ENCODE measurements at places on chromosomes 5 and 9.

DNA sequence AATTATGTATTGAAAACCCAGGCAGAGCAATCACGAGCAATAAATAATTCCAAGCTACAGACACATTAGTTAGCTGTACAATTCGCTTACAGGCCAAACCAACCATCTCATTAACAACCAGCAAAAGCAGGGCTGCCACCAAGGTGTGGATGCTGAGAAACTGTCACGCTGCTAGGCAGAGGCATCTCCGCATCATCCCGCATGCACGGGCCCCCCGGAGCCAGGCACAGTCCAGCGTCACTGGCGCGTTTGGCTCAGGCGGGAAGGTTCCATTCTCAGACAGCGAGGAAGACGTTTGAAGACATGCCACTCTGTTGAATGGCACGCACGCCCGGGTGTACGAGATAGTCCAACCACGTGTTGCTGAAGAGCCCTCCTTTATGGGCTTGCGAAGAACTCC is 184.0 kb downstream of the OLFM1 start:
- no peak for DNase-seq

DNA sequence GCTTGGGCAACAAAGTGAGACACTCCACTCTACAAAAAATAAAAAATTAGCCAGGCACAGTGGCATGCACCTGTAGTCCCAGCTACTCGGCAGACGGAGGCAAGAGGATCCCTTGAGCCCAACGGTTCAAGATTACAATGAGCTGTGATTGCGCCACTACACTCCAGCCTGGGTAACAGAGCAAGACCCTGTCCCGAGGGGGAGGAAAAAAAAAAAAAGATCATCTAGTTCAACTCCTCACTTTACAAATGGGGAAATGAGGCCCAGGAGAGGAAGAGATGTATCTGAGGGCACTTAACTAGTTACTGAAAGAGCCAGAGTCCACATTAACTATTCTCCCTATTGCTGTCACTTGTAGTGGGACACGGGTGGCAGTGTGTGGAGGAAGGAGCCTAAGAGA is 13.8 kb downstream of the PDCL start:
- no peak for DNase-seq

DNA sequence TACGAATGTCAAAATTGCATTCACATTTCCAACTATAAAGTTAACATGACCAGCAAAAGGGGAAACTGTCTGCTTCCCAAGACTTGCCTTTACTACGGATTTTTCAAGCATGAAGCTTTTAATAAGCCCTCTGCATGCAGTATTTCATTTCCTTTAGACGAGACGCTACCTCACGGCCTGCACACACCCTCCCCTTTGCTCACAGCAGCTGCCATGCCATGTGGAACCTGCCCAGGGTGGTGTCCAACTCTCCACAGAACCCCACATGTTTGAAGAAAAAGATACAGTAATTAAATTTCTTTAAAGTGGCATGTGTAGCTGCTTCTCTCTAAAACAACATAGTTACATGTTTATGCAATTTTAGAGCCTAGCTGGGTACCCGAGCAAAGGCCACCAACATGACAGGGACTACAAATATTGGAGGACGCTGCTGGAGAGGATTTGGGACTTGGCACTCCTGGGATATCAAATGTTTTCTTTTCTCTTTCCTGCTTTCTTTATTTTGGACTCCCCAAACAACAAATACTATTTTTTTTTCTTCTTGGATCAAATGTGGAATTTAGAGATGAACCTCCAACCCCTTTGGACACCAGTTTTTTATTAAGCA is 256.9 kb upstream of the PCSK5 start:
- DNase-seq = no peak

DNA sequence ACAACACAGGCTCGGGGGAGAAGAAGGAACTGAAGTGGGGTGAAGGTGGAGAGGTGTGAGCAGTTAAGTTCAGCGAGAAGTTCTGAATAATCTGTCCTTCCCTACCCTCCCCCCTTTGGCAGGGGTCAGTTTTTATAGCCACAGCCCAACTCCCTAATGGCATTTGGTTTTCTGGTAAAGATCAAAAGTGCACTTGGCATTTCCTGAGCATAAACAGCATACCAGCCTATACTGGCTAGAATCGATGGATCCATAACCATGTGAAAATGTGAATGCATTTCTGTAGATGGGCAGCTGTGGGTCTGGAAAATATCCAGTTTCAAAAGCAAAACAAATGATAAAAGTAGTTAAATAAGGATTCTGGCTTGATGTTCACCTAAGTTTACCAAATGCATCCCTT is 410.9 kb downstream of the PLK2 start:
- DNase-seq = no peak

GRCh38 chr5:148697180-148697808 is 43.0 kb upstream of the HTR4 start:
- DNase-seq = no peak

- DNase-seq = no peak
Measured at GRCh38 chr9:121901616-121902015, 191.5 kb downstream of the TTLL11 start.

DNA sequence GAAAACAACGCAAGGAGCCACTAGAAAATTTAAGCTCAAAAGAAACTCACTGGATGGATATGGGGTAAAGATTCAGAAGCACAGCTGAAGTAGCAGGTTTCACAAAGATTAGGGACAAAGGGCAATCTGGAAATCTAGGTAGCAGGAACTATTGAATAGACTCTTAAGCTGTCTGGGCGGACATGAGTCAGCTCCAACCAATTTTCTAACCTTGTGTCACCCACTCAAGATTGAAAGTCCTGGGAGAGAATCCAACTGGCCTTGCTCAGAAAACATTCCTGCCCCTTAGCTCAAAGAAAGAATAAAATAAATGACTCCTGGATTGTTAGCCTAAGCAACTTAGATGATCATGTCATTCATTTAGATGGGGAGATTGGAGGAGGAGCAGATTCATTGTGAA is 69.2 kb downstream of the STK32A start:
- no peak for DNase-seq

- no peak for DNase-seq
Measured at GRCh38 chr5:66307647-66308241, 163.6 kb downstream of the SREK1 start.

GRCh38 chr9:132609829-132610228 is 27.4 kb downstream of the BARHL1 start:
- DNase-seq = no peak

DNA sequence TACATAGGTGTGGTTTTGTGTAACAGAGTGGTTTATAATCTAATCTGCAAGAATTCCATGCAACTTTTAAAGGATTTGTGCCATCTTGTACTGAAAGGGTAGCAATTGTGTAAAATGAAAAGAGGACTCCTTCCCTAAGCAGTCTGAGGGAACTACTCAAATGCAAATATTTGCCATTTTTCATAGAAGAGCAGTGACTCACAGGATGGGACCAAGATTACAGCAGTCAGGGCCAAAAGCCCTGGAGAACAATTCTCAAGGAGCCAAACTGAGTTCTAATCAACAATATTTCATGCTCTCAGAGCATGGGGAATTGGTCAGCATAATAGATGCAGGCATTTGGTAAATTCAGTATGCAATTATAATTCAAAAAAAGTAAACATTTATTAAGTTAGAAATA is 495.8 kb downstream of the CHSY3 start:
- no peak for DNase-seq

- DNase-seq = peak; percentile 64
Measured at GRCh38 chr9:74496819-74497747, at the start of gene RORB. RORB (plus strand) TSS chr9:74497335; CDS start chr9:74497977, 642 bp downstream.

- no peak for DNase-seq
Measured at GRCh38 chr5:131150408-131150807, 14.6 kb downstream of the HINT1 start.

- DNase-seq = no peak
Measured at GRCh38 chr5:167576126-167576525, 715.3 kb upstream of the WWC1 start.

DNA sequence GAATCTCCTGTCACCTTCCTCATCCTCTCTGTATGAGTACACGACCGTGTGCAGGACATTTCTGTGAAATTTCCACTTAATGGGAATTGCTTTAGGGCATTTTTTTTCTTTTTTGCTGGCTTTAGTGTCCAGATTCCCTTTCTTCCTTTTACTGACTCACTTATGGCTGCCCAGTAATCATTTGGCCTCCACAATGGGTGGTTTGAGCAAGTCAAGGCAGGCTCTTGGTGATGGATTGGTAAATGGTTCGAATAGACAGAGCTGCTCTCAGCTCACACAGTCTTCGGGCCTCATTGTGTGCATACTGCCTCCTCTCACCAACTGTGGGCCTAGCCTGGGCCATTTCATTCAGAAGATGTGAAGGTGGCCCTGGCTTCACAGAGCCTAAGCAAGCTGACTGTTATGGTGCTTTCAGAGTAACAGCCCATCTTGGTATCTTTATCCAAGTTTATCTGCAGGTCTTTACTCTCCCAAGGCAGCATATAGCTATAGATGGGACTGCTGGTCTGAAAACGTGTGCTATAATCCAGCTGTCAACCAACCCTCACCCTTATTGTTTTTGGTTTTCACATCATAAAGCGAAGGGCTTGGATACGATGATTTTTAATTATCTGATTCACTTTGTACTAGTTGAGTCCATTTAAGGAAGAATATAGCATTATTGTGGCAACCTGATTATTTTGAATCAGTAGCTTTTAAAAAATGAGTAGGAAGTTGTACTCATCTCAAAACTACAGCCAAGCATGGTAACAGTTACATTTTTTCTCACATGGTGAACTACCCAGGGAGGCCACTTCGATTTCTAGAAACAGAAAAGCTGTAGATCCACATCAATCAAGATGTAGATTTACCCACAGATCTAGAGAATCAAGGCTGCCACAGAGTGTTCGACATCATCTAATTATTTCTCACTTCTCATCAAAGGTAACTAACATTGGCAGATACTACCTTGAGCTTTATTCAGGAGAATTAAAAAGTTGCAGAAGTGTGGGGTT is 50.4 kb upstream of the CKMT2 start:
- DNase-seq = no peak

DNA sequence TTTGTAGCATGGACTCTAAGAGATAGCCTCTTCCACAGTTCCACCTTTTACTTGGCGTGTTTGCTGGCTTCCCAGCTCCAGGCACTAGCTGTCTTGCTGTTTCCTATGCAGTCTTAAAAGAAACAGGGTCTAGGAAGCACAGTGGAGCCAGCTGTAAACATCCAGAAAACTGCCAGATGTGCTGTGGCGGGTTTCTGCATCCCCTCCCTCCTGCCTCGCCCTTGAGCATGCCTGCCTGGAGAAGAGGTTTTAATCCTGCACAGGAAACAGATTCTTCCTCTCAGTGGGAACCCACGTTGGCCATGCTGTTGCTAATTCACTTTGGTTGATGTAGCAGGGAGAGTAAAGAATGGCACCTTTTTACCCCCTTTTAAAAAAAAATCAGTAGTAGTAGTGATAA is 121.3 kb downstream of the RPS23 start:
- no peak for DNase-seq

DNA sequence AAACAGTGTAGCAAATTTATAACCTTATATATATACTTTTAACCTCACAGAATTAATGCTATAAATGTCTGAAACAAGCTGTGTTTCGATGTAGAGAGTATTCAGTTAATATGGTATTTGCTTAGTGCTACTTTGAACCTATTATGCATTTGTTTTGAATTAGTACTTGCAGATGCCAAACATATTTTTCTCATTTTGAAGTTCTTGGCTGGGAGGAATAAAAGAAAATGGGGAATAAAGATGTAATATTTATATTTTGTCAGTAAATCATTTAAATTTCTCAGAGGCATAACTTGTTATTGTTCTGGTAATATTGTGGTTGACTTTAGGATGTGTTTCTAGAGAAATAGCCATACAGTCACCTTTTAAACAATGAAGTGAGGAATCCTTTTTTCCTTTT is 175.9 kb upstream of the IZUMO3 start:
- DNase-seq = no peak

GRCh38 chr5:108312258-108312657 is 69.6 kb downstream of the FBXL17 start:
- no peak for DNase-seq

DNA sequence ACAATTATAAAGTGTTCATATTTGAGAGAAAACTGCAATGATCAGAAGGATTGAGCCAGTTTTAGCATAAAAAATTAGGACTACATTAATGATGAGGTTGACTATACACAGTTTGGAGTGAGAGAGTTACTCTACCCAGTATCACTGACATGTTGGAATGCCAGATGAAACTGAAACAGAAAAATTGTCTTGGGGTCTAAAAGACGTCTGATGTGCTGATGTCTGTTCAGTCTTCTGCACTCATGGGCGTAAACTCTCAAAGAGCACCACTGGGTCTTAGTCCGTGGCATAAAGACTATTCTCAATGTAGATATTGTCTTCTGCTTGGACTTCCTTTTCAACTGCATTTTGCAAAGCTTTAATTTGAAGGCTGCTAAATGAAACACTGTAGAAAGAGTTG is 29.5 kb downstream of the HAVCR1 start:
- no peak for DNase-seq

- no peak for DNase-seq
Measured at GRCh38 chr5:146047396-146047795, 58.0 kb downstream of the PLAC8L1 start.

DNA sequence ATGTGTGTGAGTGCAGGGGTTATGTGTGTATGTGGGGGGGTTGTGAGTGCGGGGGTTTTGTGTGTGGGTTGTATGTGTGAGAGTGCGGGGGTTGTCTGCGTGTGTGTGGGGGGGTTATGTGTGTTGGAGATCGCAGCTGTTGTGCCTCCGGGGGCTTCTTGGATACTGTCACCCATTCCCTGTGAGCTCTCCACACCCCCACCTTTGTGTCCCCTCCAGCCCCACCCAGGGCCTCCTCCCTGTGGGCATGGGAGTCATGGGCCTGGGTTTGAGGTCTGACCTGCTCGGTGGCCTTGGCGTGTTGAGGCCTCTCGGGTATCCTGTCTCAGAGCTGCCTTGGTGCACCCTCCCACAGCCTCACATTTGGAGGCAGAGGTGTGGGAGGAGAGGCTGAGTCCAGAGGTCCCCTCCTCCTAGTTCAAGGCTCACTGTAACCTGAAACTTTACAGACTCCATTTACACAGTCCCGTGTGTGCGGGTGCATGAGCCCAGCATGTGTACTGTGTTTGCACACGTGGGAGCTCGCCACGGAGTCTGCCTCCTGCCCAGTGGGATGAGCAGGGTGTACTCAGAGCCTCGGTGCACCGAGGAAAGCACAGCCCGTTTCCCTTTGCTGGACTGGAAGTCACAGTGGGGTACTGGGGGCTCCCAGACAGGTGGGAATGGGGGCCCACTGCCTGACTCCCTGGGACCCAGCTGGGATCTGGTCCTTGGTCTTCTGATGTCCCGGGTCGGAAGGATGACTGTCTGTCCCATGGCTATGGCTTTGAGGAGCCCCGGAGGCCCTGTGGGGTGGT is 43.4 kb downstream of the RXRA start:
- DNase-seq = no peak

- DNase-seq = no peak
Measured at GRCh38 chr5:14362491-14362890, 219.1 kb upstream of the OTULINL start.

GRCh38 chr9:86078731-86079130 is 20.6 kb downstream of the GOLM1 start:
- DNase-seq = no peak

GRCh38 chr5:109762821-109763220 is 73.1 kb downstream of the MAN2A1 start:
- no peak for DNase-seq

GRCh38 chr5:60710362-60710761 is 10.4 kb upstream of the DEPDC1B start:
- DNase-seq = no peak

- DNase-seq = no peak
Measured at GRCh38 chr5:75574791-75575190, 36.5 kb upstream of the ANKDD1B start.

All from activated CD8-positive, alpha-beta memory T cell treated with anti-CD3 and anti-CD28 coated beads, Interleukin-2, amount 10 ng/mL, durations not matched to agents 7 days and 5 days (primary cell).